ENCODE measurements at places on chromosomes 3 and 15.

- no peak for DNase-seq
These were observed 188.2 kb downstream of the VPS13C start for GRCh38 chr15:61871926-61872522.

DNA sequence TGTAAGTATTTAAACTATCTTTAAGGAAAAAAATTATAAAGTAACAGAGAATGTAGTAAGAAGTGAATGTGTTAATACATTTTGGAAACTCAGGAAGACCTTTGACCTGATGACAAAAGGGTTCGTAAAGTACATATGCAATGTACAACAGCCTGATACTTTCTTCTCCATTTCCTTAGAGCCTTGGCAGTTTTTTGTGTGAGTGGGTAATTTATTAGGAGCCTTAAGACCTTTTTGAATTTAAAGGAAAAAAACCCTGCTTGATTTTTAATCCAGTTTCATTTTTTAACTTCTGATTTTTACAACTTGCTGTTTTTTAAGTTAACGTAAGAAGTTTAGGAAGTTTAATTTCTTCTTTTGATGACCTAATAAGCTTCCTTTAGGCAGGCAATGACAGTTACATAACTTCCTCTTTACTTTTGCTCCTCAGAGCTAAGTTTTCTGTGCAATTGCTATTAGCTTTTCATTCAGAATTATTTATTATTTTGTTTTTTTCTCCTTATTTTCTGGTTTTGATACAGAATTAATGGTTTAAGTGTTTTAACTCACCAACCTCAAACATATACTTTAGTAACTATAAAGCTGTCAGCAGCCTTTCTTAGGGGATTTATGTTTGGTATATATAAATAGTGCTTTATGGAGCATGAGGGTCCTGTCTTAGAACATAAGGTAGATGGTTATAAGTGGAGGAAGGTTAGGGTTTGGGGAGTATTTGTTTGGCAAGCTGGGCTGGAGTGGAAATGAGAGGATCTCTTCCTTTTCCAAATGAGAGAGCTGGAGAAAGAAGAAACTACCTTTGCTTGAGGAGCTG, 35.2 kb downstream of the ARMC8 start:
- DNase-seq, result no peak

- DNase-seq, result no peak
These were observed 21.6 kb downstream of the QTRT2 start for GRCh38 chr3:114078126-114078525.

DNA sequence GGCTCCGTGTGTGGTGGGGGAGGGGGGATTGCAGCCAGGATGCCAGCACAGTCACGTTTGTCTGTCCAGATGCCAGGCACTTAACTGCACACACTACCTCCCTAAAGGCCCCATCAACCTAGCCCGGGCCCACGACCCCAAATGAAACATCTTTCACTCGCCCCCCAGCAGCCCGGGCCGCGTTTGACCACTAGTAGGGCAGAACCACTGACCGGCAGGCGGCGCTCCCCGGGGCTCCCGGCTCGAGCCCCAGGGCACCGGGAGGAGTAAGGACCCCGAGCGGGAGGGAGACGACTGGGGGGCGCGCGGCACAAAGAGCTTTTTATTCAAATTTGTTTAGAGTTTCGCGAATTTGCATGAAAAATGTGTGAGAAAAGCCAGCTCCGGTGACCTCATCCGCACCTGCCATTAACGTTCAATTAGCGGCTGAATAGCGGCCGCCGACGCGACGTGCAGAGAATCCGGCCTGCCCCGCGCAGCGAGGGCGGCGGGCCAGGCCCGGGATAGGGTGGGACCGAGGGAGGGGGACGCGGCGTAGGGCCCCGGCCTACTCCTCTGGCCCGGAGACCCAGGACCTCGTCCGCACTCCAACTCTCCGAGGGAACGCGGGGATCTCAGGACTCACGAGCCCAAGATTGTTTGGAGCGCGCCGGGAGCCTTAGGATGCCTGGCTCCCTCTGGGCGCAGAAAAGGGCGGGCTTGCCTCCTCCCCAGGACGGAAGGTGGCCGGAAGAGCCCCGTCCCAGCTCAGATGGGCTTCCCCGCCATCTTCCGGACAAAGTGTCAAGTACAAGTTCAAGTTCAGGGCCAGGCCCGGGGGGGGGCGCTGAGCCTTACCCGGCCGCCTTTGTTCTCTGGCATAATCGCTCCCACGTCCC, 64.9 kb upstream of the POLG start:
- DNase-seq, result peak; percentile 48

GRCh38 chr3:72421126-72421525, 427.1 kb downstream of the SHQ1 start:
- DNase-seq, result no peak

GRCh38 chr3:50111757-50112156, 23.0 kb downstream of the RBM5 start:
- no peak for DNase-seq

GRCh38 chr15:70062321-70062956, 35.3 kb downstream of the TLE3 start:
- DNase-seq, result peak; percentile 5

- no peak for DNase-seq
These were observed 229.2 kb upstream of the CHRM5 start for GRCh38 chr15:33738941-33739664.

GRCh38 chr3:76387000-76387399, 601.7 kb upstream of the ZNF717 start:
- DNase-seq, result no peak

GRCh38 chr3:53519065-53519709, 24.8 kb downstream of the CACNA1D start:
- no peak for DNase-seq

- no peak for DNase-seq
These were observed 2.4 kb downstream of the NMNAT3 start for GRCh38 chr3:139675327-139675726.

DNA sequence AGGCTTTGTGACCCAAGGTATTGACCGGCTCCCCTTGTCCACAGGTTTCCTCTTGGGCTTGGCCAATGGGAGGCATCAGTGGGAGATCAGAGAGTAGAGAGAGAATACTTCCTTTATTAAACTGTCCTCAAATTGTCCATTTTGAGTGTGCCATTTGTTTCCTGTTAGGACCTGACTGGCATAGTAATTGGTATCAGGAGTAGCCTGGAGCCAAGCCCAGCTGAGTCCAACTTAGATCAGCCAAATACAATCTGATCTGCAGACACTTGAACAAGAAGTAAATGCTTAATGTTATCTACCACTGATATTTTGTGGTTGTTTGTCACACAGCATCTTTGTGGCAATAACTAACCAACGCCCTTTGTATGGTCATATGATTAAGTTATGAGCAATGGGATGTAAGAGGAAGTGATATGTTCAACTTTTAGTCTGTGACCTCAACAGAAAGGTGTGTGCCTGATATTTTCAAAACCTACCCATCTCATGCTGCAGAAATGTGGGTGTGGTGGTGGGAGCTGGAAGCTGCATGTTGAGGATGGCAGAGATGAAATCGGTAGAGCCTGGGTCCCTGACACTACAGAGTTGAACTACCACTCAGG, 13.3 kb downstream of the MYD88 start:
- no peak for DNase-seq

DNA sequence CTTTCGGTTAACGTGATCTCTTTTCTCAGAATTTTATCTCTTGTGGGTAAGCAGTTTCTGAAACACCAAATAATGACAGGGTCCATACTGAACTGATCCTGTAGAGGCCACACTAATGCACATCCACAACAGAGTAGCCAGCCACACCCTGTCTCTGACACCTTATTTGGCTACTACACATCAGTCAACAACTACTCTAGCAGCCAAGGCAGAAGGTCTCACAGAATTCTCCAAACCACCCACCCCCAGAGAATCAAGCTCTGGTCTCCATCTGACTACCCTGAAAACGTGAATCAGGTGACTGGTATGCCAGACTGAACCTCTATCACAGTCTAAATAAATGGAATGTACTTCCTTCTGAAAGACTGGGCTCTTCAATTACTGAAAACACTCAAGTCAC, 38.0 kb downstream of the EDC3 start:
- DNase-seq, result no peak

DNA sequence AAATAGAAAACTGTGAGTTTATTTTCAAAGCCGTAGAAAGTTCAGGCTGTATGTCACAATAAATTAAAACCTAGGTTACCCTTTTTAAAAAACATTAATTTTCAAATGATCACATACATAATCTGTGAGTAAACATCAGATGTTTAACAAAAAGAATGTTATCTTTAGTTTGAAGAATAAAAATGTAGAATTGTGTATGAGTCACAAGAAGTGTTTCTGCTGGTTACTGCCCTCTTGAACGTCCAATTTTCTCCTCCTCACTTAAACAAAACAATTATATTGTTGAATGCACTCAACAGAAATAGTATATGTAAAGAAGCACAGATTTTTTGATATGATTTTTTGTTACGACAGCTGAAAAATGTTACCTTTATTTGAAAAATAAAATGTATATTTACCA, 855.1 kb downstream of the ROBO1 start:
- no peak for DNase-seq

DNA sequence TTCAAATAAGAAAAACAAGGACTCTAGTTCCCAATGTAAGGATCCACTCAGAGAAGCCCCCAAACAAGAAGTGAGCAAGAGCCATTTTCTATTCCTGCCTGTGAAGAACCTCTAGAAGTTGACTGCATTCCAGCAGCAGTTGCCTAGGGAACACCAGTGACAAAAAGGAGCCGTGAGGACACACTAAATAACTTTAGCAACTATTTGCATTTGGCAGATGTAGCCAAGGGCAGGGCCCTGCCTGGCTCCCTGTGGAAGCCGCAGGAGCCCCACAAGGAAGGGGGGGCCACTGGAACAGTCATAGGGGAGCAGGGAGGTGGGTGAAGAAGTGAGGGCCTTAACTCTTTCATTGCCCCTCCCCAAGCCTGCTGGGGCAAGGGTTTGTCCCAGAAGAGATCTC, 470.2 kb upstream of the PROK2 start:
- DNase-seq, result no peak

DNA sequence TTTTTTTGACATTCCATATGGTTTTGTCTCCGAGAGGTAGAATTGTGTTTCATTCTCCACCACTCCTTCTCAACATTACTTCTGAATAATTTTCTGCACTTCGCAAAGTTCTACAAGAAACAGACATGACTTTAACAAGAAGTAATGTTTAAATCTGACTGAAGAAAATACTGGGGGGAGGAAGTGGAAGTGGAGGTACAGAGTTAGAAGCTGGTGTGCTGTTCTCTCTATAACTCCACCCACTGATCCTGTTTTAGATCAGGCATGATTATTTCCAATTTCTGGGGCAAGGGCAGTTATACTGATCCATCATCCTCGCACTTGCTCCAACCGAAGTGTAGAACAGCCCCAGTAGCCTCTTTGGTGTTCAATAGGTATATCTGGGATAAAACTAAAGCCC, 9.2 kb upstream of the MCCC1 start:
- DNase-seq, result no peak

GRCh38 chr3:27458929-27459328, 25.3 kb downstream of the SLC4A7 start:
- DNase-seq, result no peak

Measured in DMS 273 treated with DMSO at 0.1 percent for 48 hours (cell line).